Effector CD8-positive, alpha-beta T cell (primary cell): ENCODE measurements at places on chromosomes 2 and 18.

- no peak for DNase-seq
Measured at GRCh38 chr18:41353777-41354528, 601.1 kb upstream of the PIK3C3 start.

DNA sequence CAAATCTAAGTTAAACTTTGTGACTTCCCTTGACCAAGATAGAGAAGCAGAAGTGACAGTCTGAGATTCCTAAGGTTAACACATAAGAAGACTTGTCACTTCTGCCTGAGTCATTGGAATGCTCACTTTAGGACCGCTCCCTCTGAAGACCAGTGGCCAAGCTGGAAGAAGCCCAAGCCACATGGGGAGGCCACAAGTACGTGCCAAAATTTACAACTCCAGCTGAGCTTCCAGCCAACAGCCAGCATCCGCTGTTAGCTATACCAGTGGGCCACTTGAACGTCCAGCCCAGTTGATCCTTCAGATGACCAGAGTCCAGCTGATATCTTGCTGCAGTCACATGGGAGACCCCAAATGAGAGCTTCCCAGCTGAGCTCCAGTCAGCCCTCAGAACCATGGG, 18.1 kb upstream of the ANTXR1 start:
- no peak for DNase-seq

- DNase-seq: no peak
Measured at GRCh38 chr2:100013892-100014677, 128.3 kb downstream of the AFF3 start.

GRCh38 chr2:112118148-112118547, 20.0 kb upstream of the FBLN7 start:
- DNase-seq: no peak

- DNase-seq: no peak
Measured at GRCh38 chr2:71746946-71747501, 293.7 kb downstream of the DYSF start.

DNA sequence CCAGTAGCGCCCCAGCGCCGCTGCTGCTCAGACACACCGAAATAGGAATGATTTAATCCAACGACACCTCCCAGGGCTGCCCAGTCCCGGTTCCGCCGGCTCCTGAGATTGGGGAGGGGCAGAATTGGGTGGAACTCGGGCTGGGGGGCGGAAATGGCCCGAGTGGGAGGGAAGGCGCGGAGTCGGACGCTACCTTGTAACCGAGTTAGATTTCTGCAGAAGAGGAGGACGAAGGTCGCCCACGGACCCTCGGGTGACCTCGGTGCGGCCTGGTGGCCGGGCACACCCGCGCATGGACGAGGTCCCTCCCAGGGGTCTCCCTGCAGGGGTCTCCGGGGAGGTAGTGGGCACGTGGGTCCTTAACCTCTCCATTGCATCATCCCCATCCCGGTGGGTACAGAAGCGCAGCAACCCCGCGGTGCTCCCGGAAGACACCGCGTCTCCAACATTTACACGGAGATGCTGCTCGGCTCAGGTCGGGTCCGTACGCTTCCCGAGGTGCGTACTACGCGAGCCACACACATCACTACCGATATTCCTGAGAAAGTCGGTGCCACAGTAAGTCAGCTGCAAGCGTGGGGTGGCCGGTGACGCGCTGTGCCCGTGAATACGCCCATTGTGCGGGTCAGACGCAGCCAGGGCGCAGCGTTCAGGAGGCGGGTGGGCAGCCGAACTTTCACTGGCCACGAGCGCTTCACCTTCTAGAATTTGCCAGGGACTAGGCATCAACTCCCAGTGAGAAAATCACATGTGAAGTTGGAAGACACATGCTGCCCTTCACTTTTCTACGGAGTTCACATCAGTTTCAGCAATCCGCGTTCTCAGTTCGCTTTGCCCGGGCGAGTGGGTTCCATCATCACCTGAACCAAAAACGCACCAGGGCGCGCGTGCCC, 3.0 kb downstream of the ZNF516 start:
- peak; percentile 22 for DNase-seq
